NCI-H460 (cell line): ENCODE measurements at places on chromosomes 6 and 20. TPM values are rescaled to one million over a fixed set of nuclear protein-coding genes. Genes with fewer than 3 reads are reported as not detected.

C6orf52 gene
- 0.81 and 1.3 TPM in 2 replicates for total RNA-seq

GRCh38 chr20:16005021-16005914 is 568.0 kb downstream of the KIF16B start:
- no peak for DNase-seq

SLC17A3 gene
- not detected in 2 replicates for total RNA-seq

MLN gene
- total RNA-seq, result not detected in 2 replicates

TPBG gene
- total RNA-seq, result 1.6 and 1.9 TPM in 2 replicates

DNA sequence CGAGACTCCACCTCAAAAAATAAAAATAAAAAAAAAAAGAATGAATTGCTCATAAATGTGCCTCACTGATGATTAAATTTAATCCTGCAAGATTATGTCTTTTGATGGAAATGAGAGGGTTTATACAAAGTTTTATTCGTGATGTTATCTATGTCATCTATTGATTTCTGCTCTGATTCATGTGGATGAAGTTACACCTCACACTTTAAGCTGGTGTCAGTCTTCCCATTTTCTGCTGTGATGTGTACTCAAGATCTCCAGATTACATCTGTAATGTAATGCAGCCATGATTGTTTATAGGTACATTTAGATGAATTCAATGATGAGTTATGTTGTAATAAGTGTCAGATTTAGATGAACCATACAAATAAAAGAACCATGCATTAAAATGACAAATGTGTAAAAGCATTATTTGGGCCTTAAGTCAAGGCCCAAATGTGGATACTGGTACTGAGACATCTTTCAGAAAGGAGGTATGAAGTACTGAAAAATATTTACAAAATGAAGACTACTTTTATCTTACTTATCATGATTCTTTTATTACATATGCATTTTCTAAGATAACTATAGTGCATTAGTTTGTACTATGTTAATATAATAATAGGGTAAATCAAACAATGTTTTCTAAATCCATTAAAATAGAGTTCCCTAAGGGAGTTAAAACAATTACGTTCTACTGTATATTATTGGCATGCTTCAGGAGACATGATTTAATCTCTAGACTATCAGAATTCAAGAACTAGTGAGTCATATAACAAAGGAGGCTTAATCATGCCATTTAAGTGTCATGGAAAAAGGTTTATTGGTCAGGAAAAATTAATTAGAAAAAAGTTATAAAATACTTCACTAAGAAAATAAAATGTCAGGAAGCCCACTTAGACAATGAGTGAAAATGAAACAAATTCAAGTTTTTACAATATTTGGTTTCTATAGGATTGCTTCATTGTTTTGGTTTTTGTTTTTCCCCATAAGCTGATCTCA is 34.5 kb downstream of the HCRTR2 start:
- no peak for DNase-seq

- DNase-seq, result no peak
These were observed 122.7 kb upstream of the RIPOR2 start for GRCh38 chr6:25058441-25058840.

DNA sequence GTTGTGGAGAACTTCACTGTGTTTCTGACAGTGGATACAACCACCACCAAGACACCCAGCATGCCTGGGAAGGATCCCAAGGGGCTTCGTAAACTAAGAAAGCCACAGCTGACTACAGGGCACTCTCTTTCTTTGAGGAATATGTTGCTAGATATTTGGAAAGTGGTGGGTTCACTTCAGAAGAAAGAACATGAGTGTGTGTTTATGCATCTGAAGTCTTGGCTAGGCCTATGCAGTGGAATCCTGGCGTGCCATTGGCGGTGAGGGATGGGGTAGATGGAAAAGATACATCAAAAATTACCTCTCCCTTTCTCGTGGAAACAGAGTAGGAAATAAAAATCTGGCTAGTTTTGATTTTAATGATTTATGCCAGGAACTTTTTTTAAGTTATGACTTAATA is 187.7 kb downstream of the PDE7B start:
- no peak for DNase-seq

- no peak for DNase-seq
These were observed 172.8 kb downstream of the KLHL32 start for GRCh38 chr6:97097068-97098047.

ATP6V1G2 gene
- total RNA-seq, result 0.23 and 0.27 TPM in 2 replicates

PPP1R16B gene
- 0.02 TPM in 1 of 2 replicates, not detected in the other for total RNA-seq

TFAP2A gene
- total RNA-seq, result 13.6 and 14.2 TPM in 2 replicates

DNA sequence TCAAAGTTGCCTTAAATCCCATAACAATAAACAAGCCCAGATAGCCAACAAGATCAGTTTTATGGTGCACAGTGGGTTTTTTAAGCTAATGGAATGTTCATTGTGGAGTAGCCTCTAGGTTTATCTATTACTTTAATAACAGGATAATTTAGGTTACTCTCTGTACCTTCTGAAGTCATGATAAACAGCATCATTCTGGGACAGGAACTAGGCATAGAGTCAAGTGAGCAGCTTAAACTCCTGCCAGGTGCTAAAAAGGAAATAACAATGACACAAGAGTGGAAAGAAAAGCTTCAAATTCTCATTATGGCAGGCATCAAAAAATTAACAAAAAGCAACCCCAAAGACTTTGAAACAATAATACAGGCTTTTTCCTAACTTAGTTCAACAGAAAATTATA is 228.8 kb downstream of the HACE1 start:
- no peak for DNase-seq

DNA sequence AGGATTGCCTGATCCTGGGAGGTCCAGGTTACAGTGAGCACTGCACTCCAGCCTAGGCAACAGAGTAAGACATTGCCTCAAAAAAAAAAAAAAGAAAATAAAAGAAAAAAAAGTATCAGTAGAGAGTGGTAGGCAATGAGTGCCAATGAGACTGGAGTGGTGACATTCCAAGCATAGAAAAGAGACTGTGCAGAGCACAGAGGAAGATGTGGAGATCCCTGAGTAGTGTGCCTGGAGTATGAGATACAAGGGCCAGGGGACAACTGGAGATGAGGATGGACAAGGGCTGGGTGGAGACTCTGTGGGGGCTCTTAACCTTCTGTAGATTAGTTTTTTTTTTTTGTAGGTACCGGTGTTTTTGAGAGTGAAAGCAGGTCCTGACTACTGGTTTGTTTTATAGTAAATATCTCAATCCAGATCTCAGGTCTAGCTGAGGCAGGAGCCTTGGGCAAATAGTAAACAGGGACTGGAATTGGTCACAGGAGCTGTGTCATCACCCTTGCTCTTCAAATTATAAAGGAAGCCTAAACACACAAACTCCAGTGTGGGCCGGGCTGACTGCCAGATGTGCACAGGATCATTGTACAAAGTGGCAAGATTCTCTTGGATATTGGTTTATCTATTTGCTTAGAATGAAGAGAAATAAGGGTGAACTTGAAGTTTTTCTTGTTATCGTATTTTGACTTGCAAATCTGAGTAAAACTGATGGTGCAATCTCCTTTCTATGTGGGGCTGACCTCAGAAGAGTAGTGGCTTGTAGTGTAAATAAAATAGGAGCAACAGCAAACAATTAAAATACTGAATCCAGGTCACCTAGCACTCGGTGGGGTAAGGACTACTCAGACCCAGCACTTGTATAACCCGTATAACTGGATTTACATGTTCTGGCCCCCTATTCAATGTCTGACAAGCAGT is 144.9 kb downstream of the SOX4 start:
- DNase-seq, result no peak

DNA sequence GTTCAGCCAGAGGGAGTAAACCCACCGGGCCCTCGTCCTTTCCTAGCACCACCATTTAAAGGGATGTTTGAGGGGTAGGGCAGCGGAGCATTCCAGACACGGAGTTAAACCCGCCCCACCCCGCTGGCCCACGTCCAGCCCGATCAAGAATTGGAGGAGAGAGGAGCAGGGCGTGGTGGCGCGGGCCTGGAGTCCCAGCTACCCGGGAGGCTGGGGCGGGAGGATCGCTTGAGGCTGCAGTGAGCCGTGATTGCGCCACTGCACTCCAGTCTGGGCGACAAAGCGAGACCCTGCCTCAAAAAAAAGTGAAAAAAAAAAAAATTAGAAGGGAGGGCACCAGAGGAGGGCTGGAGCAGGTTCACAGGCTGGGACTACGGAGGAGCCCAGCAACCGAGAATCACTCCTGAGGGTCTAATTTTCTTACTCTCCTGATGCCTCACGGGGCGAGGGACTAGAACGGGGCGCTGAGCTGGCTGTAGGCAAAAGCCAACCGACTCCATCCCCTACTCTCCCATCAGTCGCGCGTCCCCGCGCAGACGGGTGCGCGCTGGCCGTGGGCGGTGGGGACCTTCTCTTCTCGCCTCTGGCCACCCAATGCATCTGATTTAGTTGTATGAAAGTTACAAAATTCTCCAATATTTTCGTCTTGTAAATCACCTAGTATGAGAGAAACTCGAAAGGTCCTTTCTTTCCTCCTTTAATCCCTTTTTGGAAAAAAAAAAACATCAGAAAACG is 6.1 kb upstream of the HSPA1B start:
- DNase-seq, result peak; percentile 54

DNA sequence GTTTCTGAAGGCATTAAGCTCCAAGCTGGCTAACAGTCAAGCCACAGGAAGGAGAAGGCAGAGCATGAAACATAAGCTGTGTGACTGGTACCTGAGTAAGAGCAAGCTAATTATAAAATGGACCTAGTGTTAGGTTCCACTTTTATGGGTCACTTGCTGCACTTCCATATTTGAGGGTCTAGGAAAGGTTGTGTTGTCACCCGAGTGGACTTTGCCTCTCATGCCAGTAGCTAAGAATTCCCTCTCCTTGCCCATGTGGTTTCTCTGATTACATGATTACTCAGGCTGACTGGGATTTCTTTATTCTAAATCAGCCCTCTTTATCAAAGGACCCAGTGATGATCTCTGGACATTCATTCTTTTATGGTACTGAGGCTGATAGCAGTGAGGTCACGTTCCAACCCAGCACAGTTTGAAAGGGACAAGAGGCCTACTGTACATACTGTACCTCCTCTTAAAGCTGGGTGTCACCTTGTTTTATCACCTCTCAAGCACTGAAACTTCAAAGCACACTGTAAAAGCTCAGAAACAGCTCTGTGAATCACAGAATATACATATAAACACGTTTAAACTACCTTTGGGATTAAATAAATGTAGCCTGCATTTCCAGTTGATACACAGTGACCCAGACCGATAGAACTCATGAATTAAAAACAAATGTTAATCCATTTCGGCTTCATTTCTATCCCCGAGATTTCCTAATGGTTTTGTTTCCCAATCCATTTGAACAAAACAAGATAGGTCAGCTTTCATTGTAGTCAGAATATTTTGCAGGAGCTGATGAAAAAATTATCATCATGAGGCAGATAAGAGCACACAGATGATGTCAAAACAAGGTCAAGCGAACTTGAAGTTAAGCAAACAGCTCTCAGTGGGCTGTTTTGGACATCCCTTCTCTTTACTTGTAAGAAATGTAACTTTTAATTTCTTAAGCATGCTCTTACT is 96.5 kb downstream of the ALDH8A1 start:
- no peak for DNase-seq

DNA sequence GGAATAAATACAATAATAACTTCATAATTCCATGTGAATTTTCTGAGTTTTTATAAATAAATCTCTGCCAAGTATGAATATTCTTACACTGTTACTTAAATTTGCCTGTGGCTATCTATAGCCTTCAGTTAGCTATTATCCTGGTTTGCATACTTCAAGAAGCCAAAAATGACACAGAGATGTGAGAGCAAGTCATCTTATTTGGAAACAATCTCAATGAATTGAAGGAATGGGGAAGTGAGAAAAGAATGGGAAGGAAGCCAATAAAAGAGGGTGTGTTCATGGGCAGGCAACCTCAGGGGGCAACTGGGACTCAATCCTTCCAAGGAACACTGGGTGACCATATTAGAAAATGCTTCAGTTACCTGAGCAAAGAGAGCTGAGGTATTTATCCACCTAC is 9.9 kb downstream of the HAO1 start:
- DNase-seq, result no peak

CLIC1 gene
- total RNA-seq, result 376 and 448 TPM in 2 replicates

TMEM200A gene
- total RNA-seq, result not detected in 2 replicates

UBE2C gene
- total RNA-seq, result 179 and 182 TPM in 2 replicates

LHFPL5 gene
- not detected in 2 replicates for total RNA-seq

- no peak for DNase-seq
These were observed 398.9 kb downstream of the KIF16B start for GRCh38 chr20:16174311-16174710.

DNA sequence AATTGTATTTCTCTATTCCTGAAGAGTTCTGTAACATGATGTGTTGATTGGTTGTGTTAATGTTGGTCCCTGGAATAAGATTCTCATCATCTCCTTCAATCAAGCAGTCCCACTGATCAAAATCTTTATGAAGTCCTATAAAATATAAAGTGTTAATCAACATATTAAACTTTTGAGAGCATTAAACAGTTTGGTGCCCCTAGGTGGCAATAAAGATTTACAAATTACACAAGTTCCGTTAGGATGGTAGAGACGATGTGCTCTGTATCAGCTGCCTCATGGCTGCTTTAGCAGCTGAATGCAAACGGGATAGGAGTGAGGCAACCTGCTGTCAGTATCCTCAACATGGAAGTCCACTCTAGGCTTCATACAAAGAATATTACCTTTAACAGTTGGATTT is 16.9 kb downstream of the TDRD6 start:
- peak; percentile 51 for DNase-seq

GRCh38 chr20:37816003-37816402 is 86.9 kb upstream of the VSTM2L start:
- DNase-seq, result no peak

GRCh38 chr6:71248306-71248765 is 40.3 kb upstream of the OGFRL1 start:
- DNase-seq, result peak; percentile 63

DNA sequence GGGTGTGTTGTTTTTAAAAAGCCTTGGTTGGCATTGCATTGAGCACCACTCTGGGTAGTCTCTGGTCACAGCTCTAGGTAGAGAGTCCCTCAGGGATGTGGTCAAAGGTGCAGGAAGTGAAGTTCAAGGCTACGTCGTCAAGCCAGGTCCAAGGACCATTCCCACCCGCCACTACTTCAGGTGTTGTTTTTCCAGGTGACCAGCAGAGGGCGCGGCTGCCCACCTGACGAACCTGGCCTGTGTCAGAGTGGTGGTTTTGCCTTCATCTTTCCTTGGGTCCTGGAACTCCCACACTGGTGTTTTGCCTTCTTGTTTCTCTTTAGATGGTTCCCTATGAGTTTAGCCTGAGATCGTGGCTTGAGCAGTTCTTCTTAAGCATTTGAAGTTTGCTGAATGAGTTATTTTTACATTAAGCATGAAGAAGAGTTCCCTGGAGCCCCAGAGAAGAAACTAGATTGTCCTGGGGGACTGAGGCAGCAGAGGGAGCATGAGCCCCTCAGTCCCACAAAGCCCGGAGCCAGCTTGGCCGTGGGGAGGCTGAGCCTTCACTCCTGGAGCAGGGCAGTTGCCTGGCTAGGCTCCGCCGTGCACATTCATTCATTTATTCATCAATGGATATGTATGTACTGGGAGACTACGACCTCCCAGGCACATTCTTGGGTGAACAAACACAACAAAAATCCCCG is 5.6 kb upstream of the PHACTR3 start:
- DNase-seq, result peak; percentile 40

TRIM40 gene
- total RNA-seq, result not detected in 2 replicates

- no peak for DNase-seq
These were observed 51.7 kb downstream of the CNKSR3 start for GRCh38 chr6:154458565-154459470.

CYP24A1 gene
- 0.12 and 0.20 TPM in 2 replicates for total RNA-seq

HLA-C gene
- total RNA-seq, result 84.6 and 85.8 TPM in 2 replicates

GRCh38 chr6:2477666-2478065 is 232.3 kb upstream of the GMDS start:
- DNase-seq, result no peak
